RPMI7951 (cell line): ENCODE measurements at places on chromosomes 2 and 18. TPM values are rescaled to one million over a fixed set of nuclear protein-coding genes. Genes with fewer than 3 reads are reported as not detected.

DNA sequence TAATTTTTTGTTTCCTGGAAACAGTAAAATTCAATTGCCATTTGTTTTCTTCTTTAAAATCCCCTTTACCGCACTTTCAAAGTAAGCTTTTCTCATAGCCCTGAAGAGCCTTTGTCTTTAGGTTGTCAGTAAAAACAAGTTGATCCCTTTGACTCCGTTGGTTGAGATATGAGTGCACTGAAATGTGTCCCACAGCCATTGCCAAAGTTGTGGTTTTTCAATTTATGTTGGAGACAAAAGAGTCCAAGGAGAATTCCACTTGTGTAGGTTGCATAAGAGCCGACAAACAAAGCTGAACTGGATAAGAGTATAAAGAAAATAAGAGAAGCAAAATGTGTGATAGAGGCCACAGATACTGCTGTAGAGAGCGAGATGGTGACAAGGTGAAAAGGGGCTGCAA lies 26.1 kb upstream of the HNMT start:
- no peak for DNase-seq

DNA sequence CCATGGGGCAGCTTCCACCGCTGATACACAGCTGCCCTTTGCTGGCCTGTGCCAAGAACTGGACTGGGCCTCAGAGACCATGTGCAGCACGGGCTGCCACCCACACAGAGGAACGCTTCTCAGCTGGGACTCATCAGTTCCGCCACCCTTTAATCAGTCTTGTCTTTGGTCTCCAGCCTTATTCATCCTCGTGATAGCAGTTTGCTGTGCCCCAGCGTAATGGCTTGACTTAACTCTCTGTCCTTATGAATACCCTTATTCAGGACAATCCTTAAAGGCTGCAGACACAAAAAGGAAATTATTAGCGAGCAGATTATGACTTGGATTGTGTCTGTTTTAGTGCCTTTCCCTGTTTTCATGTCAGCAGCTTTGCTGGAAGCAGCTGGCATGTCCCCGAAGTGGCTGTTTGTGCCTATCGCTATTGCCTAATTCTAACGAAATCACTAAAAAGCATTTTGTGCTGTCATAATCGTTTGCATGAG lies 108.9 kb upstream of the DAPL1 start:
- peak; percentile 88 for DNase-seq

GRCh38 chr2:220930271-220931076 lies 641.6 kb downstream of the EPHA4 start:
- no peak for DNase-seq

DNA sequence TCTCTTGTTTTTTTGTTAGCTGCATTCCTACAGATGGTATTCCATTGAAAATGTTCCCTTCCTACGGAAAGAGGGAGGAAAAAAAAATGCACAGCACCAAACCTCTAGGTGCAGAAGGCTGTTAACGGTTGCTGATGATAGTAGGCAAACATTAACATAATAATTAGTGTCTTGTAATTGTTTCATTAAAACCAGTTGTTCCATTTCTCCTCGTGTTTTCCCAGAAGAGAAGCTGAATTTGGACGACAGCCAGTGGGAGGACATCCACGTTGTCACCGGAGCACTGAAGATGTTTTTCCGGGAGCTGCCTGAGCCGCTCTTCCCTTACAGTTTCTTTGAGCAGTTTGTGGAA lies 494.7 kb downstream of the ARHGAP15 start:
- no peak for DNase-seq

DNA sequence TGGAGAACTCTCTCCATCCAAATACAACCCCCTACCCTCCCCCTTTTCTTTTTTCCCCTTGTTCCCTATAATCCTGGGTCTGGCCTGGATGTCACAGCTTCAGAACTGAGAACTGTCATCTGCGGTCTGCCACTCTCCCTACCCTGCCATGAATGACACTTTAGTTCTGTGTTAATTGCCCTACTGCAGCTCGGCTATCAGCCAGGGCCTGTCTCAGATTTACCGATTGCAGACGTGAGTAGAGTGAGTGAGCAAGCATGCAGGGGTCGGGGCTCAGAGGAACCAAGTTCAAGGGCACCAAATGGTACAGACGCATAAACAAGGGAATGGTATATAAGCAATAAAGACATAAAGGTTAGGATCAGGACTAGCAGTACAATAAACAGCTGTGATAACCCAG lies 967.8 kb downstream of the BCL11A start:
- DNase-seq: no peak

GRCh38 chr2:38330754-38331153 lies 46.3 kb downstream of the ATL2 start:
- DNase-seq: no peak

GRCh38 chr2:159432610-159433009 lies 146.1 kb upstream of the WDSUB1 start:
- DNase-seq: no peak

- DNase-seq: no peak
Measured at GRCh38 chr2:181585732-181586131, 71.2 kb downstream of the CERKL start.

DNA sequence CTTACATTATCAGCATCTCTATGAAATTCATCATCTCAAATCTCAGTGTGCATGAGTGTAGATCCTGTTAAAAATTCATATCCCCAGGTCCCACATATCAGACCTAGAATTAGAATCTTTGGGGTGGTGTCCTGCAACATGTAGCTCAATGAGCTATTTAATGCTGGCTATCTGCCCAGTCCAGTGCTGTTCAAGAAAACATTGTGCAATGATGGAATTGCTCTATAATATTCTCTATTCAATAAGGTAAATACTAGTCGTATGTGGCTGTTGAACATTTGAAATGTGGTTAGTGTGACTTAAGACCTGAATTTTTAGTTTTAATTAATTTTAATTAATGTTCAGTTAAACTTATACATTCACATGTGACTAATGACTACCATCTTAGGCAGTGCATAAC lies 127.4 kb downstream of the NOL4 start:
- no peak for DNase-seq

DNA sequence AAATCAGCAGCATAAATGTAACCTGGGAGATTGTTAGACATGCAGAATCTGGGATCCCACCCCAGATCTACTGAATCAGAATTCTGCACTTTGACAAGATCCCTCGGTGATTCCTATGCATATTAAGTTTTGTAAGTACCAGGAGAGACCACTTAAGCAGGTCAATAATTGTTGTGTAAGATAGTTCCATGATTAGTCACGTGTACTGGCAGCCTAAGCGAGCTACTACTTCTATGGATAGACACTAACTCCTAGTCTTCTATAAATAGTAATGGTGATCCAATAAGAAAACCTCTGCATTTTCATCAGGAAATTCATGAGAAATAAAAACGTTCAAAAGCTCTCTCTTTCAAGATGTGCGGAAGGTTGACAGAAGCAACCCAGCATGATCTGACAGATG lies 988.2 kb upstream of the CHAC2 start:
- no peak for DNase-seq

GRCh38 chr2:141137122-141137693 lies 993.6 kb downstream of the LRP1B start:
- no peak for DNase-seq

DNA sequence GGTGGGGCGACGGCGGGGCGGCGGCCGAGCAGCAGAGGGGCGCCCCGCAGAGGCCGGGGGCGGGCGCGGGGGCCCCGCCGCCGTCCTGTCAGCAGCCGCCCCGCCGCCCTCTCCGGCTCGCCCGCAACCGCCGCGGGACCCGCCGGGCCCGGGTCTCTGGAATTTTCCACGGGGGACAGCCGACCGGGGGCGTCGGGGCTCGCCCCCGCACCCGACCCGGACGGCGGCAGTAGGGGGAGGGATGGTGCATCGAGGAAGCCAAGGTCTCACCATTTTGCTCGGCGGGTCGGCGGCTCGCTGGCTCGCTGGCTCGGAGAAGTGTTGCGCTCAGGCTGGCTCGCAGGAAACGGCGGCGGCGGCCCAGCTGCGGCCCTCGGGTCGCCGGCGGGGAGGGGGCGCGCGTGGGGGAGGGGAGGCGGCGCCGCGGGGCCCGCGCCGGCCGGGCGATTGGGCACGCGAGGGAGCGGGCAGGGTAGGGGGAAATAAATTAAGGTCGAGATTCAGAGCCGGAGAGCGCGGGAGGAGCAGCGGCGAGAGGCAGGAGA lies 405 bp downstream of the PPP3R1 start:
- no peak for DNase-seq

DNA sequence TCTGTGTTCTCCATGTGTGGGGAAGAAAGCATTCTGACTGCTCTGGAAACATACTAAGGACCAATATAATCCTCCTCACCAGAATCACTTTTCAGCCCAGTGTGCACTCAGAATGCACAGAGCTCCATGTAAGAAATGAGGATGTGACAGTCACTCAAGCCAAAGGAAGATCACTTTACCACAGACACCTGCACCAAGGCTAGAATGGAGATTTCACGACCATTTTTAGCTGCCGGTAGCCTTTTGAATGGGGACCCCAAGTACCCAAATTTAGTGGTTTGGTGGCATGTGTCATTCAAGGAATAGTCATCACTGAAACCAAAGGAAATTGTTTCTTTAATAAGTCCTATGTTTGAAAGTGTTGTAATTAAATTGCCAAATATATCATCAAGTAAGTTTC lies 613.2 kb upstream of the ACVR2A start:
- DNase-seq: no peak

GRCh38 chr2:217459680-217460405 lies 543.0 kb downstream of the TNS1 start:
- DNase-seq: peak; percentile 21

GRCh38 chr2:32271063-32271462 lies 6.4 kb upstream of the NLRC4 start:
- DNase-seq: no peak

DNA sequence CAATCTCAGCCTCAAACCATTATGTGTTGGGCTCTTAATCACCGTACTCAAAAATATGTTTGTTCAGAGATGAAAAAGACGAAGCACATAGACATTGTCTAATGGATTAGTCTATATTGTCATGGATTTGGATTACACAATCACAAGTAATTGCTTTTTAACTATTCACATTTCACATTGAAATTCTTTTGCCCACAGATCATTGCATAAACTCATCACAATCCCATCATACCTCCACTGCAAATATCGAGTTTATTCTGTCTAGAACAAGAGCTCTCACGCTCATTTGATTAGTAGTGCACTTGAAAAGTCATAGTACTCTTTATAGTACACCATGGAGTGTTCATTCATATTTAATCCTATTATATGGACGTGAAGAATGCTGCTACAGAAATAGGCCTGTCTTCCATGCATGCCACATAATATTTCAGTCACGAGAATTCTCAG lies 97.9 kb upstream of the SOX11 start:
- no peak for DNase-seq

- DNase-seq: no peak
Measured at GRCh38 chr2:18930971-18931370, 341.6 kb upstream of the NT5C1B start.

GRCh38 chr2:3443083-3443482 lies 63.6 kb downstream of the TRAPPC12 start:
- DNase-seq: no peak

DNA sequence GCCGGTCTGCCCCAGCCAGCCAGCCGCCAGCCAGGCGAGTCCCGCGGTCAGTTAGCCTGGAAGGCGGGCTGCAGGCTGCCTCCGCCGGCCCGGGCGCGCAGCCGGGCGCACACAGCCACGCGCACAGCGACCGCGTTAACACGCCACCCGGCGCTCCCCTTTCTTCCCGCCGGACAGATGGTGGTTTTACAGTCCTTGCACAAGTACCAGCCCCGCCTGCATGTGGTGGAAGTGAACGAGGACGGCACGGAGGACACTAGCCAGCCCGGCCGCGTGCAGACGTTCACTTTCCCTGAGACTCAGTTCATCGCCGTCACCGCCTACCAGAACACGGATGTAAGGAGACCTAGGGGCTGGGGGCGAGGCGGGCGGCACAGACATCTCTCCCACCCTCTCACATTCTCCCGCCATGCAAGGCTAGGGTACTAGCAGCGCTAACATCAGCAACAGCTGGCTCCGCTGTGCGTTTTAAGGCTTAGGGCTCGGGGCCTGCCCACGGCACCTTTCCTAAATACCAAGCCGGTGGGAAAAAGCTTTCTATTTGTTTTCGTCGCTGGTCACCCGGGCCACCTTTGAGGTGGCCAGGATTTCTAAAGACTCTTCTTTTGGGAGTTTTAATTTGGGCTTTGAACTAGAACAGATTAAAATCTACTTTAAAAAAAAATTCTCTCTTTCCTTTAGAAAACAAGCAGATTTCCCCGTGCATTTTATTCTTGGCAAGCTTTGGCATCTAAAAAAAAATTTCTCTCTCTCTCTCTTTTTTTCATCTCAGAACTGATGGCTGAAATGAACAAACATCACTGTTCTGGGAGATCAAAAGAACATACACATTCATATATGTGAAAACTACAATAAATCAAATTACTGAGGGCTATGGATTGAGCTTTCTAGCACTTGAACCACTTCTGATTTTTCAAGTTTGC lies 2.9 kb downstream of the TBR1 start:
- DNase-seq: peak; percentile 24

DNA sequence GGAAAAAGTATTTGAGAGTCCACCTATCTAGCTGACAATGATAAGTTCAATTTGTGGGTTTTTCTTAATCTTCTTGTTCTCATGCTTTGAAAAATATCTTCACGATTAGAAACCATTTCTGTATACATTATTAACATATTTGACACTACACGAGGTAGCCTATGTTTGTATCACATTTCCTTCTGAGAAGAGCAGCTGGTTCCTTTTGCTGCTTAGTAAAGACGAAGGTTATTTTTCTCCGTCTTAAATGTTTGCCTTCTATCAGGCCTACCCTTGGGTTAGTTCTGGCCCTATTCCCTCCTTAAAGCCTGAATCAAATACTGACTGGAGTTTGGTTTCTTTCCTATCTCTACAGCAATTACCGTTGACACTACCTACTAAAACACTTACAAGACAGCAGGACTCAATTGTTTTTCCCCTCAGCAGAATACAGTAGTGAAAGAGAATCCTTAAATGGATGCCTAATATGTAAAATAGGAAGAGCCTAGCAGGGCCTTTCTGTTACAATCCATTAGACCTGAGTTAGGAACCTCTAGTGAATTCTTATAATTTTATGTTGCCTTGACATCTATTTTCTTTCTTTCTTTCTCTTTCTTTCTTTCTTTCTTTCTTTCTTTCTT lies 790.4 kb downstream of the EPHA4 start:
- no peak for DNase-seq

GRCh38 chr2:66240286-66240685 lies 194.6 kb upstream of the MEIS1 start:
- no peak for DNase-seq

- DNase-seq: peak; percentile 59
Measured at GRCh38 chr18:11310476-11311086, 161.2 kb upstream of the PIEZO2 start.

GRCh38 chr18:33239298-33239697 lies 201.2 kb downstream of the CCDC178 start:
- no peak for DNase-seq

Gene ANKRD62
- not detected in 2 replicates for total RNA-seq

Gene EPAS1
- total RNA-seq: 12.3 and 18.5 TPM in 2 replicates

Gene CREG2
- 0.36 and 0.59 TPM in 2 replicates for total RNA-seq

Gene DRC1
- total RNA-seq: 0.24 TPM in 1 of 2 replicates, not detected in the other

Gene NOSTRIN
- 0.20 TPM in 1 of 2 replicates, not detected in the other for total RNA-seq

Gene BUB1
- total RNA-seq: 161 and 174 TPM in 2 replicates

Gene MYO7B
- 11.3 and 12.7 TPM in 2 replicates for total RNA-seq

Gene SIX2
- 0.78 and 1.4 TPM in 2 replicates for total RNA-seq

Gene RHBDD1
- 7.9 and 11.0 TPM in 2 replicates for total RNA-seq

Gene C2orf68
- total RNA-seq: 20.0 and 27.9 TPM in 2 replicates

Gene DTNA
- total RNA-seq: 1.6 and 2.4 TPM in 2 replicates

Gene TMEFF2
- total RNA-seq: 0.10 and 0.12 TPM in 2 replicates

Gene RGPD4
- total RNA-seq: not detected in 2 replicates

Gene TLX2
- total RNA-seq: 4.2 and 5.5 TPM in 2 replicates

Gene CCDC74B
- 0.72 and 3.2 TPM in 2 replicates for total RNA-seq

Gene ALK
- total RNA-seq: 0.12 and 0.29 TPM in 2 replicates

Gene SLC9A2
- not detected in 2 replicates for total RNA-seq

Gene TUBB8B
- not detected in 2 replicates for total RNA-seq

Gene METTL21A
- total RNA-seq: 22.1 and 33.2 TPM in 2 replicates
